BJ (cell line): ENCODE measurements at places on chromosomes 16 and 17.

GRCh38 chr17:34201225-34201624 is 53.9 kb upstream of the CCL2 start:
- DNase-seq, result no peak

- no peak for DNase-seq
Observed at GRCh38 chr16:19474617-19475016, 47.3 kb downstream of the GDE1 start.

GRCh38 chr16:66459878-66460277 is 32.8 kb downstream of the BEAN1 start:
- no peak for DNase-seq

DNA sequence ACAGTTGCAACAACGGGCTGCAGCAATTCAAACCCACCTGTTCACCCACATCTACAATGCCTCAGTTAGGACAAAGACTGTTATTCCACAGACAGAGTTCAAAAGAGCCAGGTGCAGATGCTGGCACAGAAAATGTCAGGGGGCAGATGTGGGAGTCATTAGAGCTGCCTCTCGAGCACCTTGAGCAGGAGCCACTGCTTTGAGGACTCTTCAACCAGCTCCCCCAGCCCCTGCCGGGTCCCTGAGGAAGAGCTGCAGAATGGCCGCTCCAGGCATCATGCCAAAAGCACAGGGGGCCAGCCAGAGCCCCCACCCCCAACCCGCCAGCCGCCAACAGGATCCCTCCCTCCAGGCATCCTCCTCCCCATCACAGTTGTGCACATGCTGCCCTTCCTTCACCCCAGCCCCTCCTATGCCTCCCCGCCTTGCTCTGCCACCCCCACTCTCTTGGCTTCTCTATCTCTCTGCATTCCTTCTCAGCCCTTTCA is 20.8 kb downstream of the C17orf67 start:
- no peak for DNase-seq

GRCh38 chr16:59634004-59634579 is 900.0 kb upstream of the GOT2 start:
- DNase-seq, result peak; percentile 53

- DNase-seq, result peak; percentile 53
Observed at GRCh38 chr17:43814714-43815113, 18.2 kb downstream of the MPP3 start.

- no peak for DNase-seq
Observed at GRCh38 chr17:28643983-28644786, 773 bp downstream of the BLTP2 start.

GRCh38 chr17:31877911-31878702 is 19.1 kb upstream of the COPRS start:
- no peak for DNase-seq

DNA sequence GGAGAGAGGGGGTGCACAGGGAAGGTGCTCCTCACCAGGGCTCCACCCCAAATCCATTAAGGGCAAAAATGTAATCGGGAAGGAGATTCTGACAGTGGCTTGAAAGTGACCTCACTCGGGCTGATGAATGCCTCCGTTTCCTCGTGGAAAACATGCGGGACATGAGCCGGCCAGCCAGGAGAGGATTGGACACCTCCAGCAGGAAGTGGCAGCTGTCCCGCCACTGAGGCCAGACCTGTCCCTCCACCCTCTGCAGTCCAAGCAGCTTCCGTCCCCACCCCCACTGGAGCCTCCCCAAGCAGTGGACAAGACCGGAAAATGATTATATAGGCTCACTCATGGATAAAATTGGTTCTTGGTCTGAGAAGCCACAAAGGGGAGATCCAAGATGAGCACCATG is 82.1 kb upstream of the CCL1 start:
- no peak for DNase-seq

DNA sequence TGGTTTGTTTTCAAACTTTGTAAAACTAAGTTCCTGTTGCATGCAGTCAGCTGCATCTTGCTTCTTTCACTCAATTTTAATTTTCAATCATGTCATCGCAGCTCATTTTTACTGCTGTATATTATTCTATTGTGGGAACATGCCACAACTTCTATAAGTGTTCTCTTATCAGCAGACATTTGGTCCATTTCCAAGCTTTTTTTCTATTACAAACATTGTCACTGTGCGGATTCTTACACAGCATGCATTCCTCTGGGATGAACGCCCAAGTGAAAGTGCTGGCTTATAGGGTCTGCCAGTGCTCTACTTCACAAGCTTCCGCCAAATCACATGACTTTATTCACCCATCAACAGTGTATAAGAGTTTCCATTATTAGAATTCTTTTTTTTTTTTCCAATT is 22.7 kb downstream of the GINS3 start:
- no peak for DNase-seq

GRCh38 chr16:85087899-85088569 is 24.2 kb downstream of the CIBAR2 start:
- no peak for DNase-seq

GRCh38 chr17:77316191-77316641 is 175.4 kb downstream of the SEC14L1 start:
- no peak for DNase-seq

DNA sequence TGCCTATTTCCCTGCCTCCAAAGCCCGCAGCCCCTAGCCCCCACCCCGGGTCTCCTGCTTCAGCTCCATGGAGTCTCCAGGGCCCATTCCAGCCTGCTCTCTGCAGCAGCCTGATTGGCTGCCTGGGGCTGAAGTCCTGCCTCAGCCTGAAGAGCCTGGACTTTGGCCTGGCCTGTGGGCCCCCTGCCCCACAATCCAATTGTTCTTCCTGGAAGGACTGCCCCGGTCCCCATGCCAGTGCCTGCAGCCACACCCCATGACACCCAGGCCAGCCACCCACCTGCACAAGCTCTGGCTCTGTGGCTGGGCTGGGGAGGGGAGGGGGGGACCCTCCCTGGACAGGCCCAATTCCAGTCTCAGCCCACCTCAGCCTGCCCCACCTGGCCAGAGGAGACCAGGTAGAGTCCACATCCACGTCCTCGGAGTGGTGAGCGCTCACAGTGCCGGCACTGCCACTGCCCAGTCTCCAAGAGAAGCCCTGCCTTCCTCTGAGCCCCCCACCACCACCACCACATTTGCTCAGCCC is 12.3 kb downstream of the ENPP7 start:
- no peak for DNase-seq

GRCh38 chr16:24701521-24701951 is 27.9 kb upstream of the TNRC6A start:
- DNase-seq, result peak; percentile 49

GRCh38 chr16:29645694-29646187 is 17.3 kb upstream of the SPN start:
- DNase-seq, result no peak

DNA sequence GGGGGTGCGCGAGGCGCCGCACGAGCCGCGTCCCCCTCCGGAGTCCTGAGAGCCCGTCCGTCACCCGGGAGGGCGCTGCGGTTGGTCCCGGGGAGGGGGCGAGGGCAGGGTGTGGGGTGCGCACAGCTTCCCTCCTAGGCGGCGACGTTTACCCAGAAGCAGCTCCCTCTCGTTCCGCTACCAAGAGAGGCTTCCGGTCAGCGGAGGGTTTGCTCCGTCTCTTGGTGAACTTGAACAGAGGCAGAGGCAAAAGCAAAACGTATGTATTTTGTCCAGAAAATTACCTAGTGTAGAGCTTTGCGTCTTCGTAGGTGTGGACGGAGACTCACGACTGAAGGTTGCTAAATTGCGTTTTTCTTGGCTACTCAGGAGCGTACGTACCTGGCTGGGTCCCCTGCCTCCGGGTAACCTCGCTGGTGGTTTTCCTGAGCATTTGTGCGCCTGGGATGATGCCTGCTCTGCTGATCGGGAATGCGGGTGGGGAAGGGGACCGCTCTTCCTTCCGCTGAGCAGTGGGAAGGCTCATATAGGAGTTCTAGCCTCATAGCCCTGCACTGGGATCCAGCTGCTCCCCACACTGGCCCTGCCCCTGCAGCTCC is 833 bp downstream of the WSCD1 start:
- no peak for DNase-seq

DNA sequence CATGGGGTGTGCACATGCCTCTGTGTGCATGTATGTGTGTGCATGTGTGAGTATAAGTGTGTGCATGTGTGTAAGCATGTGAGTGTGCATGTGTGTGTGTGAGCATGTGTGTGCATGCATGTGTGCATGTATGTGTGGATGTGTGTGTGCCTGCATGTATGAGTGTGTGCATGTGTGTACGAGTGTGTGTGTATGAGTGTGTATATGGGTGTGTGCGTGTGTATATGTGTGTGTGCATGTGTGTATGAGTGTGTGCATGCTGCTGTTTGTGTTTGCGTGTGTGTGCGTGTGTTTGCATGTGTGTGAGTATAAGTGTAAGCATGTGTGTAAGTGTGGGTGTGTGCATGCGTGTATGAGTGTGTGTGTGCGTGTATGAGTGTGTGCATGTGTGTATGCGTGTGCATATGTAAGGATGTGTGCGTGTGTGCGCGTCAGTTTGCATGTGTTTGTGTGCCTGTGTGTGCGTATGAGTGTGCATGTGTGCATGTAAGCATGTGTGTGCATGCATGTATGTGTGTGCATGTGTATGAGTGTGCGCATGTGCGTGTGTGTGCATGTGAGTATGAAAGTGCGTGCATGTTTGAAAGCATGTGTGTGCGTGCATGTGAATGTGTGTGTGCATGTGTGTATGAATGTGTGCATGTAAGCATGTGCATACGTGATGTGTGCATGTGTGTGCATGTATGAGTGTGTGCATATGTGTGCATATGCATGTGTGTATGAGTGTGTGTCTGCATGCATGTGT is 8.6 kb downstream of the TPSD1 start:
- DNase-seq, result no peak

DNA sequence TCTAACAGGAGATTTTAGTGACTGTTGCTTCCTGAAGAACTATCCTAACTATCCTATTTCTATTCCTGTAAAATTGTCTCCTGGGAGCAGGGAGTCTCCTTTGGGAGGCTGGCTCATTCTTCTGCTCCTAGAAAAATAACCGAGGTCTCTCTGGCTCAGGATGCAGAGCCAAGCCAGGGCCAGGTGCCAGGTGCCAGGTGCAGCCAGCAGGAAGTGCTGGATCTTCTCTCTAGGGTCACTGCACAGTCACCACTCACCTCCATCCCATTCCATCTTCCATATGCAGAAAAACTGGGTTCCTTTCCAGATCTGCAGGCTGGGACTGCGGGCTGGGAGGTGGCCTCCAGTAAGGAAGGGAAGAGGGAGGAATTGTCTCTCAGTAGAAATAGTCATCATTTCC is 3.8 kb upstream of the TMC7 start:
- no peak for DNase-seq

GRCh38 chr17:27995554-27995953 is 46.9 kb upstream of the NLK start:
- DNase-seq, result no peak

- DNase-seq, result no peak
Observed at GRCh38 chr17:80652756-80653330, 108.2 kb downstream of the RPTOR start.

GRCh38 chr17:6135236-6135635 is 65.1 kb downstream of the WSCD1 start:
- no peak for DNase-seq

DNA sequence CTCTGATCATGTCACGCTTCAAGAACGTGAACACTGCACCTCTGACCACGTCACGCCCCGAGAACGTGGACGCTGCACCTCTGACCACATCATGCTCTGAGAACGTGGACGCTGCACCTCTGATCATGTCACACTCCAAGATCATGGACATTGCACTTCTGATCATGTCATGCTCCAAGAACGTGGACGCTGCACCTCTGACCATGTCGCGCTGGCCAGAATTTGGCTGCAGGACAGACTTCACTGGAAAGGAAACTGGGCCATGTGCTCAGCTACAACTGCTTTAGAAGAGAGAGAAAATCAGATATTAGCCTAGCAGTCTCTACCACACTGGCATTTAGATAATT is 182.7 kb downstream of the RPTOR start:
- no peak for DNase-seq

- no peak for DNase-seq
Observed at GRCh38 chr17:81090361-81091136, 55.6 kb downstream of the BAIAP2 start.

DNA sequence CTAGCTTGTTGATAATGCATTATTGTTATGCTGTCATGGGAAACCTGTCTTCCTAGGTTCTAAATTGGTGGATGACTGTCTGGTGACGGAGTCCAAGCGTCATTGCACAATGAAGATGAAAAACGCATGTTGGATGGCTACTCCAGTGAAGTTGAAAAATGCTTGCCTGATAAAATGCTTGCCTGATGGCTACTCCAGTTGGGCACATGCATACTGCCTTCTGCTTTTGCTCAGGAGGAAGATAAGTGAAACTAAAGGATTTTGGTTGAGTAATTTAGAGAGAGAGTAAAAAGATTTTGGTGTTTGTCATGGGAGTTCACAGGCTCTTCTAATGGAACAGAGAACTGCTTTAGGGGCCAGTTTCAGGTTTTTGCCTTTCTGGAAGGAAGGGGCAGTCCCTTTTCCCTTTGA is 118.6 kb downstream of the PRKCA start:
- DNase-seq, result no peak

DNA sequence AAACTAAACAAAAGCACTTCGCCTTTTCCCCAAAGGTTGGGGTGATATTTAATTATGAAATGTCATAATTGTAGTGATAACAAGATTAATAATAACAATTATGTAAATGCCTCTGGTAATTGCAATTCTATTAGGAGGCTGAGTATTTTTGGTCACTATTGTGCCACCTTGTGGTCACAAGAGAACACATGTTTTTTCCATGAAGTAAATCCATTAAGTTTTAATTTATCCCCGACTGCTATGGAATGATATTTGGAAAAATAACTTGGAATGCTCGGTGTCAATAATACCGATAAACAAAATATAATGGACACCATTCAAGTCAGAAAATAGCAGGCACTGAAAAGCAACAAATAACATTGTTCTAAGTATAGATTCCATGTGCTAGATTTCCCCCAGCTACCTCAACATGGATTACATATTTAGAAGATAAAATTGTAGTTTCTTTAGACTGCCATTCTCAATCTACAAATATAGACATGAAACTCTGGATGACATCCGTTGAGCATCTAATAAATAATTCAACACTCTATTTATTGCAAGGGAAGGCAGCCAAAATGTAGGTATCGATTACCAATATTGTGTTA is 25.0 kb upstream of the KCNJ2 start:
- DNase-seq, result no peak

GRCh38 chr17:38584350-38584925 is 21.3 kb downstream of the SRCIN1 start:
- no peak for DNase-seq

GRCh38 chr16:55944377-55944802 is 69.2 kb upstream of the CES5A start:
- no peak for DNase-seq

DNA sequence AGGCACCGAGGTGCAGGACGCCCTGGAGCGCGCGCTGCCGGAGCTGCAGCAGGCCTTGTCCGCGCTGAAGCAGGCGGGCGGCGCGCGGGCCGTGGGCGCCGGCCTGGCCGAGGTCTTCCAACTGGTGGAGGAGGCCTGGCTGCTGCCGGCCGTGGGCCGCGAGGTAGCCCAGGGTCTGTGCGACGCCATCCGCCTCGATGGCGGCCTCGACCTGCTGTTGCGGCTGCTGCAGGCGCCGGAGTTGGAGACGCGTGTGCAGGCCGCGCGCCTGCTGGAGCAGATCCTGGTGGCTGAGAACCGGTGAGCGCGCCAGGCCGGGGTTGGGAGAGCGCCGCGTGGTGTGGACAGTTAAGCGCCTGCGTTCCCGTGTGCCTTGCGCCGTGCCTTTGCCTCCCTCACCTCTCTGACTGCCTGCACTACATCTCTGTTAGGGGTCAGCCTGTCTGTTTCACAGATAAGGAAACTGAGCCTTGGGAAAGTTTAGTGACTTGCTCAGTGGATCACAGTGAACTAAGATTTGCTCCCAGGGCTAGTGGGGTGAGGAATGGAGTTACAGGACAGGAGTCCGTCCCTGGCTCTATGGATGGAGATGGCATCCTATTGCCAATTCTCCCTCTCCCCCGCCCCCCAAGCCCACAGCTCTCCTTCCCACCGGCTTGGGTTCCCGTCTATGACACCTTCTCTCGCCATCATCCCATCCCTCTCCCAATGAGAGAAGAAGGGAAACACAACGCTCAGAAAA is 880 bp downstream of the SARM1 start:
- no peak for DNase-seq
